ENCODE measurements at places on chromosomes 1 and 21.

DNA sequence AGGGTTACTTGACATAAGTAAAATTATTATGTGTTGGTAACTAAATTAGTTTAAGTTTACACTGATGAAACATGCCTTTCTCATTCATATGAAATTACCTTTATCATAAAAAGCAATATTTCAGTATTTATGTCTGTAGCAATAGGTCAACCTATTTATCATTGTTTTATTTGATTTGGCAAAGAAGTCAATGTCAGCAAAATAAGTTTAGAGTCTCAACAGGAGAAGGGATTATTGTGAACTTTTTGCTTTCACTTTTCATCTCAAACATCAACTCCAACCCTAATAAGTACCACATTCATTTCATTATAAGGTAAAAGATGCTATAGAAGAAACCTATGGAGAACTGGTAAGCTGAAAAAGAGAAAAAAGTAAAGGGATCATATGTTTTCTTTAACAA is 1015.4 kb upstream of the ADGRL4 start:
- no peak for DNase-seq

- no peak for DNase-seq
These were observed 60.8 kb downstream of the TSEN15 start for GRCh38 chr1:184112176-184112948.

GRCh38 chr21:15063081-15063813 is 1.6 kb downstream of the NRIP1 start:
- no peak for DNase-seq

- DNase-seq = no peak
These were observed 414.2 kb downstream of the KCNT2 start for GRCh38 chr1:196193896-196194559.

DNA sequence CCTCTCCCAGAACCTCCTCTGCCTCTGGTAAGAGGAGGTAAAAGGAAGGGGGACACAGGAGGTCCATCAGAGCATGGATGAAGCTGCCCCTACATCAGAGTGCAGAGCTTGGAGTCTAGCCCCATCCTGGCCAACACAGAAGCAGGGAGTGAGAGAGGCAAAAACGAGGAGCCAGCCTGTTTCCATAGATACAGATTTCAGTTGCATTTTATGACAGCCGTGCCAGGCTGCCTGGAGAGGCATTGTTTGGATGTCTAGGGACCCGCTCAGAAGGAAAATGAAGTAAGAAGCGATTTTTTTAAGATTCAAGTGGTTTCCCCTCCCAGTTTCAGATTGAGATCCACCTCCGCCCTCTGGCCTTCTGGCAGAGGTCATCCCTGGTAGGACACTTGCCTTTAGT is 11.5 kb upstream of the GJA8 start:
- no peak for DNase-seq

GRCh38 chr1:245942856-245943255 is 564.2 kb downstream of the SMYD3 start:
- no peak for DNase-seq

GRCh38 chr1:247209396-247209795 is 37.6 kb upstream of the ZNF124 start:
- DNase-seq = no peak

DNA sequence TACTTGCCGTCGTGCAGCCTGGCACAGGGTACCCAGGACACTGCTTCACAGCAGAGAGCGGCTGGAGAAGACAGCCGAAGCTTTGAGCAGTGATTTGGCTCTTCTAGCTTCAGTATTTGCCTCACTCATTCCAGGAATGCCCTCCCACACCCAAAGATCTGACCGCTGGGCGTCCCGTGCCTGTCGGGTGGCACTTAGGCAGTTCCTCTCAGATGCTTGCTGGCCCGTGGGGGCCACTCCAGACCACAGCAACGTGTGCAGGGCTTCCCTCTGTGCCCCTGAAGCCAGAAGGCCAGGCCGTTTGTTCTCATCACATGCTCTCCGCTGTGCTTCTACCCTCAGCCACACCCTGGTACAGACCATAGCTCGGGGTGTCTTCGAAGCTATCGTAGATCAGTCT is 17.0 kb downstream of the RRP1B start:
- DNase-seq = no peak

DNA sequence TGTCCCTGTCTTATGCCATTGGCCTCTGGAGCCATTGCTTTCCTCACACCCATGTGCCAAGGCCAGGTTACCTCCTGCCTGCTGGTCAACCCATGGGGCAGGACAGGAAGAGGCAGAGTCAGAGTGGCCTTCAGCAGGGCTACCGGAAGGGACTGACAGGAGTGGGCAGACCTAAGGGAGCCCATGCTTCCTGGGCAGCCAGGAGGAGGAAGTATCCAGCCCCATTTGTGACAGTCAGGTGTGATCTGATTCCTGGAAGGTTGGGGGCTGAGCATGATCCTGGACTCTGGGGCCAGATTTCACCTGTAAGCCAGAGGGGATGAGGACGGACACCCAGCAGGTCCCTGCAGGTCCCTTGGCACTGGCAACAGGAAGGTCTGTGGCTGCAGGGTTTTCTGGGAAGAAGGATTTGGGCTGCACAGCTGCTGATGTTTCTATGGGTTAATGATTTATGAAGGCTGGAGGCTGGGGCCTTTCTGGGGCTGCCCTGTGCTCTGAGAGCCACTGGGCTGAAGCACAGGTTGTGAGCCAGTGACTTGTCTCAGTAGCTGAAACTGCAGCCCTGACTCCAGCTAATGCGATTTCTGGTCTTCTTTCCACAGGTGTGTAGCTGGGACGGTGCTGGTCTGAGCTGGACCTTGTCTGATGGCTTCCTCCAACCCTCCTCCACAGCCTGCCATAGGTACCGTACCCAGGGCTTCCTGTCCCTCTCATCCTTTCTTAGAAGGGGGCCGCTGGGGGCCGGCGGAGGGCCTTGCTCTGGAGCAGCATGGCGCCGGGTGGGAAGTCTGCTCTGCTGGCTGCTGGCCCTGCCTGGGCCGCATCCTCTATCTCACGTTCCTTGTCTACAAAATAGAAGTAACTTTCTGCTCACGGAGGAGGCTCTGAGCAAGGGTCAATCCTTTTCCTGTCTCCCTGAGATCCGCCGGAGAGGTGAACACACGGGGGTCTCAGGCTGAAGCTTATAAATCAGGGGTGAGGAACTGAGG is 40.7 kb downstream of the ARHGEF10L start:
- DNase-seq = no peak

DNA sequence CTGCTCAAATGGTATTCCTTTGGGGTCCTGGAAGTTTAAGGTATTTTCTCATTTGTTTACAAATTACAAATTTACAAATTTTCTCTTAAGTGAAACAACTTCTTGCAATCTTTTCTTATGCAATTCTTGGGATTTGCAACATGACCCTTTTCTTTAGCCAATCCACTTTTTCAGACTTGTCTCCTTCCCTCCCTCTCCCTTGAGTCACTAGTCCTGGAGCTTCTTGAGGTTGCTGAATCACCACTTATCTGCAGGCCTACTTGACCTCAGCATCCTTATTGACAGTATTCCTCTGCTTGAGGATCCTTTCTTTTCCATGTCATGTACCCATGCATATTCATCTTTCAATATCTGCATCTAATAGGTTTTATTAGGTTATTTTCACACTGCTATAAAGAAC is 302.8 kb upstream of the ADAMTS5 start:
- no peak for DNase-seq

- no peak for DNase-seq
These were observed 42.6 kb downstream of the RSPH1 start for GRCh38 chr21:42453224-42453985.

- DNase-seq = no peak
These were observed 933 bp downstream of the C1orf35 start for GRCh38 chr1:228101994-228102790.

GRCh38 chr1:175217721-175218531 is 25.4 kb upstream of the KIAA0040 start:
- no peak for DNase-seq

GRCh38 chr1:151416231-151416630 is 16.9 kb downstream of the PSMB4 start:
- no peak for DNase-seq

DNA sequence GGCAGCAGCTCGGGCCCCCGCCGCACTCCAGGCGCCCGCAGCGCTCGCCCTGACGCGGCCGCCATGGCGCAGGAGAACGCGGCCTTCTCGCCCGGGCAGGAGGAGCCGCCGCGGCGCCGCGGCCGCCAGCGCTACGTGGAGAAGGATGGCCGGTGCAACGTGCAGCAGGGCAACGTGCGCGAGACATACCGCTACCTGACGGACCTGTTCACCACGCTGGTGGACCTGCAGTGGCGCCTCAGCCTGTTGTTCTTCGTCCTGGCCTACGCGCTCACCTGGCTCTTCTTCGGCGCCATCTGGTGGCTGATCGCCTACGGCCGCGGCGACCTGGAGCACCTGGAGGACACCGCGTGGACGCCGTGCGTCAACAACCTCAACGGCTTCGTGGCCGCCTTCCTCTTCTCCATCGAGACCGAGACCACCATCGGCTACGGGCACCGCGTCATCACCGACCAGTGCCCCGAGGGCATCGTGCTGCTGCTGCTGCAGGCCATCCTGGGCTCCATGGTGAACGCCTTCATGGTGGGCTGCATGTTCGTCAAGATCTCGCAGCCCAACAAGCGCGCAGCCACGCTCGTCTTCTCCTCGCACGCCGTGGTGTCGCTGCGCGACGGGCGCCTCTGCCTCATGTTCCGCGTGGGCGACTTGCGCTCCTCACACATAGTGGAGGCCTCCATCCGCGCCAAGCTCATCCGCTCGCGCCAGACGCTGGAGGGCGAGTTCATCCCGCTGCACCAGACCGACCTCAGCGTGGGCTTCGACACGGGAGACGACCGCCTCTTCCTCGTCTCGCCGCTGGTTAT is 2.8 kb downstream of the KCNJ9 start:
- peak; percentile 65 for DNase-seq

DNA sequence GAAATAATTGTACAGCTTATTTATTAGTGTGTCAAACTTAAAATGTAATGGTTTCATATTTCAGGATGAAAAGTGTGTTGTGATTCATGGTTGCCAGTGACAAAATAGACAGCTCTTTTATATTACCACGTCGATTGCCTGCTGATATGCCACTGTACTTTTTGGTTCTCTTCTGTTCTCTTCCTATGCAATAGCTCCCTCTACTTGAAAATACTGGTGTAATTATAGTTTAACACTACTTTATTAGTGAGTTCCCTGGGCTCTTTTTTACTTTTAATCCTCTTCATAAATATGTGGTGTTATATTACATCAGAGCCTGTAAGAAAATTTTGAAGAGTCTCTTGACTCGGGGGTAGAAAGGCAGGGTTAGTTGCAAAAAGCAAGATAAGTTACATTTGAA is 111.3 kb downstream of the PATJ start:
- no peak for DNase-seq

GRCh38 chr1:19640363-19641316 is 3.5 kb upstream of the NBL1 start:
- no peak for DNase-seq

GRCh38 chr1:58585581-58586151 is 8.6 kb upstream of the TACSTD2 start:
- no peak for DNase-seq

DNA sequence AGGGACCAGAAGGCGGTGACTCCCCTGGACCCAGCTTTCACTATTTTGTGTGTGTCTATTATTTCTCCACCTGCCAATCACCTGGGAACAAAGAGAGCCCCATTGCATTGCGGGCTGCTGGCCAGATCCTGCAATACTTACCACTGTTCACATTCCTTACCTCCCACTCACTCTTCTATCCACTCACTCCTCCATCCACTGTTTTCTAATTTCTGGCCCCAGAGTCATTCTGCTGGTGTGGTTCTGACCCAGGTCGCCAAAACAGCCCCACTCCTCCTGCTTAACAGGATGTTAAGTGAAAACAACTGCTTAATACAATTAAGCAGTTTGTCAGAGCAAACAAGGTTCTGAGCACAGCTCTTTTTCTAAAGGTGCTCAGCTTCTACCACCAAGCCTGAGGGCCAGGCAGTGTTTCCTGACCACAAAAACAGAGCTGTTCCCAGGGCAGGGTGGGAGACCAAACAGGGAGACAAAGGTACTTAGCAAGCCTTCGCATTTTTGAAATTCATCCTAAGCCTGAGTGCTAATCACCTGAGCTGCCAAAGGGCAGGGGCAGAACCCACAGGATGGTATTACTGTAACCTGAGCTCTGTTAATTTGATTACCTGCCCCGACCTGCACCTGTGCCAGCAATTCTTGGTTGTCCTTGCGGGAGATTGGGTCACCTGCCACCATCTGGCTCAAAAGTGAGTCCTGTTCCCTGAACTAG is 38.5 kb upstream of the EFCAB14 start:
- DNase-seq = no peak

- DNase-seq = no peak
These were observed 160.3 kb downstream of the PTPRU start for GRCh38 chr1:29396438-29397255.

DNA sequence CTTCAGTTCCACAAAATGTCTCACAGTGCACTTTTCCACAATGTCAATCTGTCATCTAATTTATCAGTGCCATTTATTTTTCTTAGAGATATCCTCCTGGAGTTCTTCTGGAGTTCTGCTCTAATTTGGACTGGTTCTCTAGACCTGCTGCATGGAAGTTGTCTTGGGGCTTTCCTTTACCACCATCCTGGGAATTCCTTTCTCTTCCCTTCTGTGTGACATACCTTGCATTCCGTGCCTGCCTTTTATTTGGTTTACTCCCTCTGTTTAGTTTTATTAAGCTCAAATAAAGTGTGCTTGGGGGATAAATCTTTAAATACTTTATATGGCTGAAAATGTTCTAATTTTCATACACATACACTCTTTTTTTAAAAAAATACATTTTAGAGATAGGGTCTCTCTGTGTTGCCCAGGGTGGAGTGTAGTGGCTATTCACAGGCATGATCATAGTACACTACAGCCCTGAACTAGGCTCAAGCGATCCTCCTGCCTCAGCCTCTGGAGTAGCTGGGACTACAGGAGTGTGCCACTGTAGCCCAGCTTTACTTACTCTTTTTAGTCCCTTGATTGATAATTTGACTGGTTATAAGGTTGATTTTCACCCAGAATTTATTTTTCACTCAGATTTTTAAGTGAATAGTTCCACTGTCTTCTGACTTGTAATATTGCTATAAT is 14.4 kb downstream of the MTF2 start:
- no peak for DNase-seq

DNA sequence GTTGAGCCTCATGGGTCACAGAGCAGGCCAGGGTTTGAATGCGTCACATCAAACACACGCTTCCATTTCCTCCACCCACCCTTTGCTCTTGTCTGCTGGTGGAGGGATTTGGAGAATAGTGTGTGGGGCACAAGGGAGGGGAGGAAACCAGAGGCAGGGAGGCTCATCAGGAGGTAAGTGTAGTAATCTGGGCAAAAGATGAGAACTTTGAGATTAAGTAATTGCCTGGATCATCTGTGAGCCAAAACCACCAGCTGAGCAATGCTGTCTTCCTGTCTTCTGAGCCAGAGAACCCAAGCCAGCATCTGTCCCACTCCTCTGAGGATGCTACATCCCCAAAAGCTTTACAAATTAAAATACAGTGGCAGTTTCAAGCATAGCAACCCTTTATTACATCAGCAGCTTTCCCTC is 45.2 kb downstream of the C8B start:
- no peak for DNase-seq

Data from cerebellar nuclear complex (tissue), 1 donor.